ENCODE measurements at places on chromosomes 11 and 22.

DNA sequence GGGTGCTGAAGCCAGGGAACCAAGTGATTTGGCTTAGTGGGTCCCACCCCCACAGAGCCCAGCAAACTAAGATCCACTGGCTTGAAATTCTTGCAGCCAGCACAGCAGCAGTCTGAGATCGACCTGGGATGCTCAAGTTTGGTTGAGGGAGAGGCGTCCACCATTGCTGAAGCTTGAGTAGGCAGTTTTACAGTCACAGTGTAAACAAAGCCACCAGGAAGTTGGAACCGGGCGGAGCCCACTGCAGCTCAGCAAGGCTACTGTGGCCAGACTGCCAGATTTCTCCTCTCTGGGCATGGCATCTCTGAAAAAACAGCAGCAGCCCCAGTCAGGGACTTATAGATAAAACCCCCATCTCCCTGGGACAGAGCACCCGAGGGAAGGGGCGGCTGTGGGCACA is 424.1 kb upstream of the TENM4 start:
- no peak for DNase-seq

DNA sequence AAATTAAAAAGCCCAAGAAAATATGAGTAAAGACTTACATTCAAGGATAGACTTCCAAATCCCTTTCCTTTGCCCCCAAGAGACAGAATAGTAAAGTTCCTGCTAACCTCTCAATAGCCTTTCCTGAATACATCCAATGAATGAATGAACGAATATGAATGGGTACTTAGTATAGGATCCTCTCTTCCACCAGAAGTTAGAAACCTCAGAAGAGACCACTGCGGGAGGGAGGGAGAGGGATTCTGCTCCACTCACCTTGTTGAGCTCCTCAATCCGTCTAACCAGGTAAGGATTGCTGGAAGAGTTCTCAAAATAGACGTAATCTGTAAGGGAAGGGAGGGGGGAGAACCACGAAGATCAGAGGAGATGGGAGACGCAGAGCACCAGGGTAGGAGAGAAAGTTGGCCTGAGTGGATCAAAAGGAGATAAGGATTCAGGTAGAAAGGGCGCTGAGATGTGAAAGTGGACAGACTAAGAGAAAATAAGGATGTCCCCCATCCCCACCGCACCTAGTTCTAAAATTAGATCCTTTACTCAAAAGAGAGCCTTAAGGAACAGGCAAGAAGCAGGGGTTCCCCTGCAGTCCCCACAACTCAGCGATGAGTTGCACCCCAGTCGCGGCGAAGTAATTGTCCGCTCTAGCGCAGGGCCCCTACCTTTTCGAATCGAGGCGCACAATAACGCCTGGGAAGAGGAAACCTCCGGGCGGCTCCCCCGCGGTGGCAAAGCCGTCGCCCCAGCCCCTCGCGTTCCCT is 1.1 kb downstream of the MTA2 start:
- DNase-seq: no peak

- no peak for DNase-seq
These were observed 3.4 kb upstream of the A4GALT start for GRCh38 chr22:42724062-42724461.

DNA sequence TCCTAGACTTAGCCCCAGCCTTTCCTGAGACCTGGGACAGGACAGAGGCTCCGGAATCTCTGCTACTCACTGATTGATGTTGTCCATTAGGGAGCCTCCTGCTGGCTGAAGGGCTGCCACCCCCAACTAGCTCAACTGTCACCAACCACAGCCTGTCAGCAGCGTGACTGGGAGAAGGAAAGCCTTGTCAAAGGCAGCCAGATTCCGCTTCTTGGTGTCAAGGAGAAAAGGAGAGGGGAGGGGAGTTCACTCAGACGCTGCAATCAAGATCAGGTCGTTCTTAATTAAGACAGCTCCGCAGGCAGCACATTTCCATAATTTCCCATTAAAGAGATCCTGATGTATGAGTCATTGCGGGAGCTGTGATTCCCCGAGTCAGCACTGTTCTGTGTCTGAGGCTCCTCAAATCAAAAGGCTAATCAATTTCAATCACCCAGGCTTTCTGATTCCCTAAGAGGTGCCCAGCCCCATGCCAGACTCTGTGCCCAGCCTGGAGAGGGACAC is 152.8 kb upstream of the ZBED5 start:
- no peak for DNase-seq

DNA sequence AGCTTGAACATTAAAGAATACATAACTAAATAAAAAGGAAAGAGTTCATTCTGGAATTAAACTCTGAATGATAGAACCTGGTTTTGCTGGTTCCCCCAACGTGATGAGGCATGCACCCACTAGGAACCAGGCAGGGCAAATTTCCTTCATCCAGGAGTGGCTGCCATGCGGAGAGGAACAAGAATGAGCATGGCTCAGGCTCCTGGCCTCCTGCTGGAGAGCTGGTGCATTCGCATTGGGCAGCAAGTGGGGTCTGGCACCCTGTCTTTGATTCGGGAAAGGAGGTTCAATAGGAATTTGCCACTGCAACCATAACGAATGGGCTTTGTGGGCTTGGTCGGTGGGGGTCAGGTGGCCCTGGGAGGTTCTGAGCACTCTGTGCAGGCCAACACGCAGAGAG is 169.8 kb upstream of the TENM4 start:
- DNase-seq: no peak

- DNase-seq: no peak
These were observed 20.8 kb downstream of the BID start for GRCh38 chr22:17753401-17753989.

GRCh38 chr11:120306519-120307242 is 18.4 kb upstream of the TLCD5 start:
- DNase-seq: no peak

DNA sequence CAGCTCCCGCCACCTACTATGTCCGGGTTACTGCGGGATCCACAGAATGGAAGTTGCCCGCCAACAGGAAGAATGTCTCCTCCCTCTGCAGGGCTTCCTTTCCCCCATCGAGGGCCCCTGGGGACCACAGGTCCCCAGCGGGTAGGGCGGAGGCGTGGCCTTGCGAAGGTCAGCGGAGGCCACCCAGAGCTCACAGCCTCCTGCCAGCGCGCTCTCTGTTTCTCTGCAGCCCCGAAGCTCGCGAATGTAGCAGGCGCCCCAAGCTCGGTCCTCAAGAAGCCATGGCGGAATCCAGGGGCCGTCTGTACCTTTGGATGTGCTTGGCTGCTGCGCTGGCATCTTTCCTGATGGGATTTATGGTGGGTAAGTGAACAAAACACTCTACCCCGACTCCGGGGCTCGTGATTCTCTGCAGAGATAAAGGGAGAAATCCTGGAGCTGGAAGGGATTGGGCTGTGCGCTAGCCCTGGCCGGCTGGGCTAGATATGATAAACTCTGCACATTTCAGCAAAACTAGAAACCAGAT is at the start of gene NAALAD2:
Gene NAALAD2, plus strand, starts transcription at position 186 of the 526 bp plus-strand sequence. Its CDS starts 96 bp downstream, at position 282.
- peak; percentile 12 for DNase-seq

DNA sequence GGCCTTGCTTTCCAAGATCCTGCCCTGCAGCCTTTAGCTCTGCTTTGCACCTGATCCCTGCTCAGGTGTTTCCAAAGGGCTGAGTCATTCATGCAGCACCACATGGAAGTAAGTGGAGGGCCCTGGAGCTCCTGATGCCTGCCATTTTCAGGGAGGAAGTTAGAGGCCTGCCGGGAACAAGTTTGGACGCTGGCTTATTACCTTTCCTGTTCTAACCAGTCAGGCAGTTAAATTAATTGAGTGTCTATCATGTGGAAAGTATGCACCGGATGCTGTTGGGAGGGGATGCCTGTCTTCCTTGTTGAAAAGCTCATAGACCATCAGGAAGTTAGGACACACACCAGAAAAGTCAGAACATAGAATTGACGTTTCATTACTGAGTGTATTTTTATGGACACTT is 73.7 kb upstream of the PLET1 start:
- DNase-seq: no peak
